ENCODE measurements at places on chromosomes 1 and 21.

DNA sequence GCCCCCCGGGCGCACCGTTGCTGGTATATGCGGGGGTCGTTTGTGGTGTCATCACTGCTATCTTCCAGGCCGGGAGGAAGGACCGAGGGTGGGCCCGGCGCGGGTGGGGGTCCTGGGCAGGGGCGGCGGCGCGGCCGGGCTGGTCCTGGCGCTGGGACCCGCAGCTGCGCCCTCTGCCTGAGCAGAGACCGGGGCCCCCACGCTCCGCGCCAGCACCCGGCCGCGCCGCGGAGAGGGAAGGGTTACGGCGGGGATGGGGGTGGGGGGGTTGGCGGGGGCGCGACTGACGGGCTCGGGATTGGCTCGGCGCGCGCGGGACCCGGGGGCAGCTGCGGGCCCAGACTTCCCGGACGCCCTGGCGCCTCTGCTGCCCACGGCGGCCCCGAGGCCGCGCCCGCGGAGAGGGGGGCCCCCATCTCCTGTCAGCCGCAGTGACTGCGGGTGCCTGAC, 13.8 kb upstream of the SAMD11 start:
- DNase-seq: no peak

- DNase-seq: no peak
Measured at GRCh38 chr21:40011371-40011770, 144.1 kb downstream of the PCP4 start.

- DNase-seq: no peak
Measured at GRCh38 chr1:230300322-230301301, 125.5 kb downstream of the PGBD5 start.

GRCh38 chr1:116416854-116417513, 43.9 kb downstream of the ATP1A1 start:
- no peak for DNase-seq
